Caudate nucleus (tissue), 63 donors: ENCODE measurements at places on chromosomes 13 and 19.

DNA sequence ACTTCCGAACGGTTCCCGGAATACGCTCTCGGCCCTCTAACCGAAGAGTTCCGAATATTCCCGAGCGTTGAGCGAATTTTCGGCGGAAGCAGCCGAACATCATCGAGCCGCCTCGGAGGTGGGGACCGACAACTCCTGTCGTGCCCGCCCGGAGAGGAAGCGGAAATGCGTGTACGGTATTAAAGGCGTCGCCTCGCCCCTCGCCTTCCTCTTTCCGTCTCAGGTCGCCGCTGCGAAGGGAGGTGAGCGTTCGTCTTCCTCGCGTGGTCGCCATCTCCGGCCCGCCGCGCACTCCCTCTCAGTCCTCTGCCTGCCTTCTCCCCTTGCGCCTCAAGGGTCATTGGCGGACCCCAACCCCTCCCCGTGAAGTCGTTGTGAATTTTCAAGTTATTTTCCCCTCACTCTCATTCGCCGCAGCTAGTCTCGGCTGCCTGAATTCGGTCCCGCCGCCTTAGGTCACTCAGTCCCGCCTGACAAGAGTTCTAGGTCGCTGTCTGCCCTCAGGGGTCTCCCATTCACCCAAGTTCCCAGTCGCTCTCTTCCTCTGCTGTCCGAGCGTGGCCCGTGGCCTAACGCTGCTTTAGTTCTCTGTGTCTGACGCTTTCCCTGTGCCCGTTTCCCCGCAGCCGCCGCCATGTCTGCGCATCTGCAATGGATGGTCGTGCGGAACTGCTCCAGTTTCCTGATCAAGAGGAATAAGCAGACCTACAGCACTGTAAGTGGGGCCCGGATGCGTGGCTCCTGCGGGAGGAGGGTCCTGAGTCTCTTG lies at the start of gene RPL28:
Gene RPL28 (plus strand): TSS at position 209 of the 769 bp plus-strand sequence. CDS start 426 bp downstream, at position 635.
- DNase-seq: no peak

GRCh38 chr19:1089891-1090290 lies 5.3 kb downstream of the POLR2E start:
- no peak for DNase-seq

DNA sequence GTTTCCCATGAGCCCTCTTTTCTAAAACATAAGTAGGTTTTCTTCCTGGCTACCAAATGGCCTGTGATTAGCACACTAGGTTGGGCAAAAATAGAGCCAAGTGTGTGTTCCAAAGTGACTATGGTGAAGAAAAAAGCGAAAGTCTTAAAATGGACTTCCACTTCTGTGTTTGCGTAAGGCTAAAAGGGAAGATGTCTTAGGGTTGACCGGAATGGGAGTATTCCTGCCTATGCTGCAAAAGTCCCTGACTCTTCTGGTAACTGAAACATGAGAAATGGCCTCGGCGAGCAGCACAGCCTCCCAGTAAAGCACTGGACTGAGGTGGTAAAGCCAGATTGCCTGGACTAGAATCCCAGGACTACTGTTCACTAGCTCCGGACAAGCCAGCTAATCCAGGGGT lies 2.4 kb upstream of the FPR1 start:
- no peak for DNase-seq

- DNase-seq: no peak
Measured at GRCh38 chr19:57263244-57263741, 17.0 kb upstream of the ZNF460 start.

DNA sequence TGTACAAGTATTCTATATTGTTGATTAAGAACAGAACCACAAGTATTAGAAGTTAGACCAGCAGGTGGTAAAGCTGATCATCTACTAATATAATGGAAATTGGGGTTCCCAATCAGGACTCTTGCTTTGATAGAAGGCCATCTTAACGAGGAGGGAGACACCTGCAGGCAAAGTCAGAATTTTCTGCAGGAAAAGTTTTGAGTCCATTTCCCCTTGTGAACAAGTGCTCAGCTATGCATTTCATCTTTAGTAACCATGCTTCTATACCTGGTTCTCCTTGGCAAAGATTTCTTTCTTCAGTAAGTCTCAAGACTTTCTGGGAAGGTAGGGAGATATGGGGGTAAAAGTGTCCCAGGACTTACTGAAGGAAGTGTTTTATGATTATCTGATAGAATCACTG lies 36.1 kb upstream of the USPL1 start:
- no peak for DNase-seq

DNA sequence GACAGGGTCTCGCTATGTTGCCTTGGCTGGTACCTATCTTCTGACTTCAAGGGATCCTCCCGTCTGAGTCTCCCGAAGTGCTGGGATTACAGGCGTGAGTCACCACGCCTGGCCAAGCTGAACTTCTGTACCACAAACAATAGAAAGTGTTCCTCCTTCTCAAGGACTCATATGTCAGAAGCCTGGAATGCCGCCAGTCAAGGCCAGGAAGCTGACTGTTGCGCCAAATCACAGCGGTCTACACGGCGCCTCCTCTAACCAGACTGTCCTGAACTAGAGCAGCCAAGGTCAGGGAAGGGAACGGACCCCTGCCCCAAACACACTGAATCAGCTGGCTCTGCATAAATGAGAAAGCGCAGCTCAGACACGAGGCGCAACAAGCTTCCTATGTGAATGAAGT lies 14.6 kb downstream of the RAB20 start:
- DNase-seq: no peak

GRCh38 chr13:18977857-18978256 lies 203.8 kb downstream of the TUBA3C start:
- no peak for DNase-seq

DNA sequence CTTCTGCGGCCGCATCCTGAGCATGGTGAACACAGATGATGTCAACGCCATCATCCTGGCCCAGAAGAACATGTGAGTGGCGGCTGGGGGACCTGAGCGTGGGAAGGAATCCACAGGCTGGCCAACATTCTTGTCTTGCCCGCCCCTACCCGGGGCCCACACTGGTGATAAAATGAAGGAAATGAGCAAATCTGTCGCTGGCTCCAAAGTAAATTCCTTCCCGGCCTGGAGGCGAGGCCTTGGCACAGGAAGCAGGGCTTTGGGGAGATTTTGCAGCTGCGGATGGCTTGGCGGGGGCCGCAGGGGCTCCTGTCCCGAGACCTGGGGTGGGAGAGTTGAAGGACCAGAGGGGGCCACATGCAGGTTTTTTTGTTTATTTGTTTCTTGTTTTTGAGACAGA lies 4.4 kb downstream of the KXD1 start:
- DNase-seq: no peak

GRCh38 chr13:97975848-97976609 lies 22.6 kb downstream of the IPO5 start:
- DNase-seq: peak; percentile 92

DNA sequence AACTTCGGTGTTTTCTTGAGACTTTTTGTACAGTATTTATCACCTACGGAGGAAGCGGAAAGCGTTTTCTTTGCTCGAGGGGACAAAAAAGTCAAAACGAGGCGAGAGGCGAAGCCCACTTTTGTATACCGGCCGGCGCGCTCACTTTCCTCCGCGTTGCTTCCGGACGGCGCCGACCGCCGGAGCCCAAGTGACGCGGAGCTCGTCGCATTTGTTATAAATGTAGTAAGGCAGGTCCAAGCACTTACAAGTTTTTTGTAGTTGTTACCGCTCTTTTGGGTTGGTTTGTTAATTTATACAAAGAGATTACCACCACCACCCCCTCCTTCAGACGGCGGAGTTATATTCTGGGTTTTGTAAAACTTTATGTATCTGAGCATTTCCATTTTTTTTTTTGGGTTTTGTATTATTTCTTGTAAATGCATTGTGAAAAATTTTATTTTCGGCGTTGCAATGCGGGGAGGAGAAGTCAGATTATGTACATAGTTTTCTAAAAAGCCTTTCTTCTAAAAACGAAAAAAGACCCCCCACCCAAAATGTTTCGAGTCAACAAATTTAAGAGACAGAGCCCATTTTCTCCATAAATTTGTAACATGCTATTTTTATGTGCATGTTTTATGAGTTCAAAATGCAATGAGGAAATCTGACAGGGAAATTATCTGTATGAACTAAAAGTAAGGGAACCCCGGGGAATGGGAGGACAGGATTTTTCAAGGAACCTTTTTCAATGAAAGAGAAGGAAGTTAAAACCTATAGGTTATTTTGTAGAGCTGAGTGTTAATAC lies 2.3 kb downstream of the SOX1 start:
- DNase-seq: no peak

DNA sequence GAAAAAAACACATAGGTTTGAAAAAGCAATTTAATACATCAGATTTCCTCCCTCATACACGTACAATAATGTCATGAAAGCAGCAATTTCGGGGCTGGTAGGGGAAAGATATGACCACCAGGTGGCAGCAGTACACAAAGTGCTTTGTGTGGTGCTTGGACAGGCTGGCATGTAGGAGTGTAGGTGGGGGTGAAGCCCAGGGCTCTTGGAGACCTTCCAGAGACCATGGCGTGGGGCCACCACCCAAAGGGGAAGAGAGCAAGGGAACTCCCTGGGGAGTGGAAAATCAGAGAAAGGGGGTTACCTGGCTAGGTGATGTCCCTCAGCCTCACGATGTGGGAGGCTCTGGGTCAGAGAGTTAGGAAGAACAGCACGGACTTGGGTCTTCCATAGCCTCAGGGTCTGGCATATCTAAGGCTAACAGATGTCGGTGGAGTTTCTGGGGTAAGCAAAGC lies 11.8 kb upstream of the CCNA1 start:
- no peak for DNase-seq
